ENCODE measurements at places on chromosomes 7 and 10. TPM values are rescaled to one million over a fixed set of nuclear protein-coding genes. Genes with fewer than 3 reads are reported as not detected.

- no peak for DNase-seq
Measured at GRCh38 chr7:56218510-56218909, 102.3 kb upstream of the NUPR2 start.

DNA sequence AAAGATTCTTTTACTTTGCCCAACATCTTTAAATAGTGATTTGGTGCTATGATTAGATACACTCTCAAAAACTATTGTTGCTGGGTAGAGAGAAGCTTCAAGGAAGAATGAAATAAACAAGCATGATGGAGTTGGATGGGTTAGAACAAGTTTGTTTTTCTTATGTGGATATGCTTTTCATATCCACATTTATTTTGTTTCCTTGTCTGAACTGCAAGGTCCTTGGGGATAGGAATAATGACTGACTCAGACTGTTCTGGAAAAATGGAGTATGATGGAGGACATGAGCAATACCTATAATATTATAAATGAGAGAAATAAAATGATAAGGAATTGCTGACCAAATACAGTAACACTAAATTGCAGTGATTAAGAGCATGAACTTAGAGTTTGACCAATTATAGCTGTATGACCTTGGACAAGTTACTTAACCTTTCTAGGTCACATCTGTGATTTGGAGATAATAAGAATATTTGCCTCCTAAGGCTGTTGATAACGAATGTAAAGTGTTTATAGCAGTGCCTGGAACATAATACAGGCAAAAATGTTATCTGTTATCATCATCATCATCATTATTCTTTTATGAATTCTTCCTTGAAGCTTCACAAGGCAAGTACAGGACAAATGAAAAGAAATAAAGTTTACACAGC, 847.5 kb downstream of the LRMDA start:
- DNase-seq, result no peak

Gene MNX1
- total RNA-seq, result not detected

DNA sequence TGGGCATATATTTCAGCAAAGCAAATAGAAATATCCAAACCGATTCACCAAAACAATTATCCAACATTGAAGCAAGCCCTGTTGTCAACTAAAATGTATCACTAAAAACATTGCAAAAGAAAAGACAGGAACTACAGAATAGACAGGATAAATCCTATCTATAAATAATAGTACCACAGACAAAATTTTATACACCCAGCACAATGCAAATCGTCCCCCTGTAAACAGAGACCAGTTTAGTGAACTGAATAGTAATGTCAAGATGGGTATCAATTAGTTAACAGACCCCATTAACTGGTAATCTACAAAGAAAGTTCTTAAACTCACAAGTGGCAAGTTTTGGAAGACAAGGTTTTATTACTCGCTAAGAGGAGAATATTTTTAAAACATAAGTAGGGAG, 4.0 kb downstream of the ZC3HAV1 start:
- DNase-seq, result no peak

DNA sequence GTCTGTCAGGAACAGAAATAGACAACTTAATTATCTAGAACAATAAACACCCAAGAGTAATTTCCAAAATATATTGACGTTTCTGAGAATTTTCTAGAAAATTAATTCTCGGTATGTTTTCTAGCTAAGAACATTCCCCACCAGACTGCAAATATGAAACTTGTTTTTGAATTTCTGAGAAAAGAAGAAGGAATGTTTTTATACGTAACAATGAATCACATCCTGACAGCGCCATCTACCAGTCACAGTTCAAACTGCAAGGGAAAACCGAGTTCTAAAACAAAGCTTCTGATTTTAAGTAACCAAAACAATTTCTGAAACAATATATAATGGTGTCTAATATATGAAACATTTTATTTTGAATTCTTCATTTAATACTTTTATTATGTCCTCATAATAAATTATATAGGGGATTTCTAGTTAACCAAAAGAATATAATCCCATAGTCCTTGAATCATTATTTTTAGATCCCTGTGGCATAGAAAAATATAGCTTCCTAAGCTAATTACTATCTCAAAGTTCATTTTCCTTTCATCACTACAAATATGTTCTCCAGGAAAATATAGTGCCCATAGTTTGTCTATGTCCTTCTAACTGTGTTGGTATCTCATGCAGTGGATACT, 34.5 kb upstream of the MEOX2 start:
- DNase-seq, result peak; percentile 34

GRCh38 chr10:24299578-24300260, 90.8 kb downstream of the KIAA1217 start:
- peak; percentile 42 for DNase-seq

Gene SYT15B
- 0.05 TPM for total RNA-seq

- DNase-seq, result no peak
Measured at GRCh38 chr7:38129579-38129978, 48.5 kb upstream of the STARD3NL start.

Gene TMEM130
- total RNA-seq, result 0.37 TPM

DNA sequence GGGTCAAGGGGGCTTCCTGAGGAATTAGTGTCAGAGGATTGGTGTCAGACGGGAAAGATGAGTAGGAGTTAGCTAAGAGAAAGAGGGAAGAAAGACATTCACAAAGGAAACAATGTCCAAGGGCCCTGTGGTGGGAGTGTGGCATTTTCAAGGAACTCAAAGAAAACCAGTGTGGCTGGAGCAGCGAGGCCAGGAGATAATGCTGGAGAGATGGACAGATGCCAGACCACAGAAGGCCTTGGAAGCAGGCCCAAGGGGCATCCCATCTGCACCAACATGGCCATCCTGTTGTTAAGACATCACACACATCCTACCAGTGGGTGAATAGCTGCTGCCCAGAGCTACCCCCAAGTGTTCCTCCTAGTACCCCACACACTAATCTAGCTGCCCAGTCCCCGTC, 36.1 kb upstream of the CUL1 start:
- DNase-seq, result peak; percentile 52

DNA sequence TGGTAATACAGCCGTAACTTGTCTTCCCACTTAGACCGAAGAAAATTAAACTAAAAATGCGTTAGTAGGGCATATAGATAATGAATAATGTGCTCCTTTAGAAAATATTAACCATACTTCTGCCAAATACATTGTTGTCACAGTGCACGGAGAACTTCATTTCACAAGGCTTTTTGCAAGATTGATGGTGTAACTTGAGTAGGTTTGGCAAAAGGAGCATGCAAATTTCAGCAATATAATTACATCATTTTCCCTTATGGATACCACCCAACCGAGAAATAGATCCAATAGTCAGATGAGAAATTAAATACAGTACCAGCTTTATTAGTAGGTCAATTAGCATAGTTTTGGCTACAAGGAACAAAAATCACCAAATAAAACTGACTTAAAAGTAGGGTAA, 792.6 kb upstream of the C7orf33 start:
- DNase-seq, result no peak

DNA sequence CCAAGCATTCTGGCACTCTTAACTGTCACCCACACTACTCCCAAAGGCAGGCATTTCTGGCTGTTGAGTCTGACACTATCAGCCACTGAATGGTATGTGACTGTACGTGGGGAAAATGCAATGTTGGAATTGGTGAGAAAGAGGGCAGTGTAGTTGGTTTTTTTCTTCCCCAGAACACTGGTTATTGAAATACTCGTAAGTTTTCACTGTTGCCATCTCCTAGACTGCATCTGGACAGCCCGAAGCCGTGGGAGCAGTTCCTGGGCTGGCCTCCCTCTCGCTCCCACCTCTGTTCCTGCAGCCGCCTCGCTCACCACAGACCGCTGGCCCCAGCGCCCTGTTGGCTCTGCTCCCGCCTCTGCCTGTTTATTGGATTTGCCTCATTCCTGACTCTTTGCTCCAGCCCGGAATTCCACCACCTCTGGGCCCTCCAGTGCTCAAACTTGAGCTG, 5.7 kb downstream of the PLCE1 start:
- DNase-seq, result peak; percentile 92

DNA sequence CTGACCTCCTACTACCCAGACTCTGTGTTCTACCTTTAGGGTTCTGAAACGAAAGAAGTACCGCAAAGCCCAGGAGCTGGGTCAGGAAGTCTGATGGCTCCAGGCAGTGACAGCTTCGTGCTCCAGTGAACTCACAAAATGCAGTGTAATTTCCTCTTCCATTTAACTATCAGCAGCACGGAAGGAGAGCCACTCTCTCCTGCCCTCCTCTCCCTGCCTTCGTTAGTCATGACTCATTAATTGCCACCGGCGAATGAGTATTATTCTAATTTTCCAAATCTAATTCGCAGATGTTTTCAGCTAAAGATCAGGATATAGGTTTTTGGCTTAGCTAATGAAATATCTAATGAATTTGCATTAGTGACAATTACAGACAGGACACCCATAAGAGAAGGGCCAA, 1262.0 kb downstream of the TYW1 start:
- DNase-seq, result peak; percentile 81

GRCh38 chr7:33410266-33410665, 280.9 kb downstream of the BBS9 start:
- no peak for DNase-seq

Gene ECHDC3
- total RNA-seq, result not detected

DNA sequence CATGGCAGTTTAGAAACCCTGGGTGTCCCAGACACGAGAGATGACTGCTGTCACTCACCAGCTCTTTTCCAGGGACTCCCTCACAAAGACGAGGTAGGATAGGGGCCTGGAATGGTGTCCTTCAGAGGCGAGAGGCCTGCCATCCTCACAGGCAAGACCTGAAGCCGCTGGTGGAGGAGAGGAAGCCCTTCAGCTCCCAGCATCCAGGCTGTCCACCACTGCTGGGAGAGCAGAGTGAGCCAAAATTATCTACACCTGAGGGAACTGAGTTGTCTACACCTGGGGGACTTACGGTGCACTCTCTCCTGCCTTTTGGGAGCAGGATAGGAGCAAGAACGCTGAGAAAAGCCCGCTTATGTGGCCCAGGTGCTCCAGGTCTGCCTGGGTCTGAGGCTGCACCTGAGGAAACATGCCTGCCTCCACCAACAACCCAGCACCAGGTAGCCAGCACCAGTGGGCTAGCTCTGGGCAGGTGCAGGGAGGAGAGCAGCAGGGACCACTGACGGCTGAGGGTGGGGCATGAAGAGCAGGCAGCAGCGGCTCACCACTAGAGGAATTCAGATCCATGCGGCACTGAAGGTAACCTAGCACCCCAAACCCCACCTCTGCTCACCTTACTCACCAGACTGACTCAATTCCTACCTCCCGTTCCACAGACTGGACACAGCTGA, 357.2 kb downstream of the SH2D4B start:
- no peak for DNase-seq

Gene SAMD9L
- total RNA-seq, result 105 TPM

DNA sequence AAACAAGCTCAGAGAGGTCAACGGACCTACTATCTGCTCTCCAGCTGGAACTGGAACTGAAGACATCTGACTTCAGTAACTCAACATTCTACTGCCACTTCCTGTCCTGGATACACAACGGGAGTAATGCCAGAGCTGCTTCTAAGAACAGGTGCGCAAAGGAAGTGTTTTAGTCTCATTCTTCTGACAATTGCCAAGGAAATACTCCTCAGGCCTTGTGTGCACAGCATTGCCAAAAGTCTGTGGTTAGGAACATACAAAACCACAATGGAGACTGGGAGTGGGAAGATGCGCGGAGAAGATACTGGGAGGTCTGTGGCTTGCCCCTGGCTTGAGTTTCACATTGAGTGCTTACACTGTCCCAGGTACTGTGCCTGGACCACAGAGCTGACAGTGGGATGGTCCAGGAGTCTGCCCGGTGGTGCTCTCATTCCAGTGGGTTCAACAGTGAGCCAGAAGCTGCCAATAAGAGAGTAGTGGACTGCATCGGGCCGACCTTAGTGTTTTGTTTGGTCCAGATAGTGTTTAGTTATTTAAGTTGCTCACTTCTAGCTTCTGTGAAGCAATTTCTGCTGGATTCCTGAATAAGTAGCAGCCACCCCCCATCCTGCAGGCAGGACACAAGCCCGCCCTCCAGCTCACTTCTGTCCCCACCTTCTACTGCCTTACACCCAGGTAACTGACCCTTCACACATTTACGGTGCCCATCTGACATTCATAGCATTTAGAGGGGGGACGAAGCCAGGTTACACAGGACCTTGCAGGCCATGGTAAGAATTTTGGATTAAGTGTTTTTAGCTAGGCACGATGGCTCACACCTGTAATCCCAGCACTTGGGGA, 10.3 kb downstream of the TBL2 start:
- DNase-seq, result peak; percentile 80

- no peak for DNase-seq
Measured at GRCh38 chr10:6600224-6600987, 20.3 kb upstream of the PRKCQ start.

Gene SPDYE9
- not detected for total RNA-seq

Gene MMD2
- not detected for total RNA-seq

Measured in M059J (cell line).